Right renal cortex interstitium (tissue), 3 donors: ENCODE measurements at places on chromosomes 13 and 19. TPM values are rescaled to one million over a fixed set of nuclear protein-coding genes. Genes with fewer than 3 reads are reported as not detected.

The HSPB6 gene
- polyA plus RNA-seq: 18.7 TPM

The HSD17B14 gene
- polyA plus RNA-seq: 24.0 TPM

The PRTN3 gene
- polyA plus RNA-seq: 0.78 TPM

The LRRC63 gene
- 0.39 TPM for polyA plus RNA-seq
